Naive thymus-derived CD8-positive, alpha-beta T cell (primary cell): ENCODE measurements at places on chromosomes 11 and 22.

- H3K4me3 ChIP-seq, result no peak overlapping the region
- H3K27me3 ChIP-seq, result no peaks in the 10 kb centered on the region
- no peak for DNase-seq
- H3K36me3 ChIP-seq, result no peaks in the 10 kb centered on the region
These were observed 17.6 kb upstream of the PPFIA1 start for GRCh38 chr11:70252844-70253243.

- H3K27ac ChIP-seq, result peak overlapping the region; percentile 66
- no peaks in the 10 kb centered on the region for H3K36me3 ChIP-seq
- no peaks in the 10 kb centered on the region for H3K4me1 ChIP-seq
These were observed 944 bp downstream of the C11orf86 start for GRCh38 chr11:66976028-66976467.

GRCh38 chr11:86482692-86483091, 108.0 kb downstream of the CCDC81 start:
- no peak for DNase-seq
- no peak overlapping the region for H3K4me3 ChIP-seq
- H3K36me3 ChIP-seq, result no peaks in the 10 kb centered on the region
- no peaks in the 10 kb centered on the region for H3K4me1 ChIP-seq
- H3K27me3 ChIP-seq, result no peaks in the 10 kb centered on the region
- H3K27ac ChIP-seq, result no peak overlapping the region

DNA sequence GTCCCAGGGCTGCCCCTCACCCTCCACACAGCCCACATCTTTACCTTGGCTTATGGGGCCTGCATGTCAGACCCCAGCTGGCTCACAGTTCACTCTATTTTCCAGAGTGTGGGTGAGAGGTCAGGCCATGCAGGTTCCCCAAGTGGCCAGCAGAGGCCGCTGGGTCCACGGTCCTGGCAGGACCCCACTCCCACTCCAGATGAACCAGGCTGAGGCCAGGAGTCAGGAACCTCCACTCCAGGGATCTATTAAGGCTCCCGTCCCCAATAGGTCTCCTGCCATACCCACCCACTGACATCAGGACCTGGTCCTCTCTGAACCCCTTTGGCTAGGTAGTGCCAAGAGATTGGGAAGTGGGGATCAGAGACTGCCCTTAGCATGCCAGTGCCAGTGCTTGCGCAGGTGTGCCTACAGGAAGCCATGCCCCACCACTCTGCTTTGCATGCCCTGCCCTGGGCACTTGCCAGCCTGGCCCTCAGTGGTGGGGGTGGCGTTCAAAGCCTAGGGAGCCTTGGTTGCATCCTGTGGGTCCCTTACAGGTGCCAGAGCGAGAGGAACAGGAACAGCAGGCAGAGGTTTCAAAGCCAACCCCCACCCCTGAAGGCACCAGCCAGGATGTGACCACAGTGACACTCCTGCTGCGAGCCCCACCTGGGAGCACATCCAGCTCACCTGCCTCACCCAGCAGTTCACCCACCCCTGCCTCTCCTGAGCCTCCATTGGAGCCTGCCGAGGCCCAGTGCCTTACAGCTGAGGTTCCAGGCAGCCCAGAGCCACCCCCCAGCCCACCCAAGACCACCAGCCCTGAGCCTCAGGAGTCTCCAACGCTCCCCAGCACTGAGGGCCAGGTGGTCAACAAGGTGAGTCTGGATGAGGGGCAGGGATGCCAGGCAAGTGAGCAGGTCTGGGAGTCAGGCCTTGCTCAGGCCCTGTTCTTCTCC, 8.3 kb downstream of the SMTN start:
- H3K36me3 ChIP-seq, result no peaks in the 10 kb centered on the region
- H3K27me3 ChIP-seq, result no peaks in the 10 kb centered on the region
- H3K27ac ChIP-seq, result no peak overlapping the region
- no peak for DNase-seq
- peaks cover 7% of the 10 kb centered on the region for H3K4me1 ChIP-seq
- no peak overlapping the region for H3K4me3 ChIP-seq

GRCh38 chr11:110467556-110467955, 37.8 kb downstream of the FDX1 start:
- H3K36me3 ChIP-seq, result peaks cover 5% of the 10 kb centered on the region
- H3K27me3 ChIP-seq, result no peaks in the 10 kb centered on the region
- DNase-seq, result no peak
- no peak overlapping the region for H3K4me3 ChIP-seq
- H3K4me1 ChIP-seq, result no peaks in the 10 kb centered on the region

DNA sequence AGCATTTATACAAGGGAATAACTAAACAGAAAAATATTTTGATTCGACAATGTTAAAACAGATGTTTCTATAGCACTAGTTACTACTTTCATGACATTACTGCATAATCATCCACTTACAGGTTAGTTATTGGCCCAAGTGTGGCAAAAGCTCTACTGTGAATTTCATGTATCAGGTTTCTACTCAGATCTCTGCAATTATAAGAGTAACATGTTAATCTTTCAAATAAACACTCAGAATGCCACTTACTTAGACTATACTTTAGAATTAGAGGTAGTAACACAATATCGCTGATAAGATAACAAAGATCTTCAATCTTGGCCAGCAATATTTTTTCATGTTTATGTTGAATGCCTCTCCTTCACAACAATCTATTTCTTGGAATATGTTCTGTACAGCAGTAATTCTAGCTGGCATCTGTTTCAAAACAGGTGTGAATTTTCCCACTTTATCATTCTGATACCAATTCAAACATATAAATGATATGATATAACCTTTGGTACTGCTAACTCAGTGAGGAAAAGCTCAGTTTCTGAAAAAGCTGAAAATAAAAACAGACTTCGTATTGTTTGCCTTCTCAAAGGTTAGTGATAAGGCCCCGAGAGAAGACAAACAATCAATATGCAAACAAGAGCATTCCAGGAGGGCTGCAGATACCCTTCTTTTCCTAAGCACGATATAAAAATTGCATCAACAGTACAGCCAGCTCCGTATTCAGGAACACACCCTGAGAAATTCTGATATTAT, 11.0 kb upstream of the CCDC34 start:
- no peak for DNase-seq
- no peaks in the 10 kb centered on the region for H3K27me3 ChIP-seq
- H3K4me3 ChIP-seq, result no peak overlapping the region
- H3K27ac ChIP-seq, result no peak overlapping the region

DNA sequence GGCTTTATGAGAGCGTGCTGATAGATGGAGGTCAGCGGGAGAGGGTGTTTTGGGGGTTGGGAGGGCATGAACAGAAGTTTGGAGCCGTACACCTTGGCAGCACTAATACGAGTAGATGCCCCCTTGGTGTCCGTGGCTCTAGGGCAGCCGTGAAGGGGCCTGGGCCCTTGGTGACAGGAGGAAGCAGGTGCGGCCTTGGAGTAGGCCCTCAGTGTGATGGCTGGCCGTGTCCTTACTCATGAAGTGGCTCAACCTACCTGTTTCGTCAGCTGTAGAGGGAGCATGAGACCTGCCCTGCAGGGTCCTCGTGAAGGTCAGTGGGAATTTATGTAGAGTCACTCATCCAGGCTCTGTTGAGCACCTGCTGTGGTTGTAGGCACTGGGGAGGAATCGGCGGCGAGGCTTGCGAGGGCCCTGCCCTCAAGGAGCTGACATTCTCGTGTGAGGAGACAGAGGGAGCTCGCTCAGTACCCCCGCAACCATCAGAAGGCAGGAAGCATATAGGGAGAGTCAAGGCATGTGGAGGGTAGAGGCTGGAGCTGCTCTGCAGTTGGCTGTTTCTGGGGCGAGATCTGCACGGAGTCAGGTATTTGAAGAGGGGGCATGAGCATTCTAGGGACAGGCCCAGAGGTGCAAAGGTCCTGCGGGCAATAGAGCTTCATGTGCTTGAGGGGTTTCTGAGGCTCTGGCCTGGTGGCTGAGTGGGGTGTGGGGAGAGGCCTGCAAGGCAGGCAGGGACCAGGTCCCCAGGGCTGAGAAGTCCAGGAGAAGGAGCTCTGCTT, 39.6 kb downstream of the TBC1D22A start:
- peak overlapping the region; percentile 49 for H3K27ac ChIP-seq
- no peaks in the 10 kb centered on the region for H3K27me3 ChIP-seq
- no peak overlapping the region for H3K4me3 ChIP-seq

DNA sequence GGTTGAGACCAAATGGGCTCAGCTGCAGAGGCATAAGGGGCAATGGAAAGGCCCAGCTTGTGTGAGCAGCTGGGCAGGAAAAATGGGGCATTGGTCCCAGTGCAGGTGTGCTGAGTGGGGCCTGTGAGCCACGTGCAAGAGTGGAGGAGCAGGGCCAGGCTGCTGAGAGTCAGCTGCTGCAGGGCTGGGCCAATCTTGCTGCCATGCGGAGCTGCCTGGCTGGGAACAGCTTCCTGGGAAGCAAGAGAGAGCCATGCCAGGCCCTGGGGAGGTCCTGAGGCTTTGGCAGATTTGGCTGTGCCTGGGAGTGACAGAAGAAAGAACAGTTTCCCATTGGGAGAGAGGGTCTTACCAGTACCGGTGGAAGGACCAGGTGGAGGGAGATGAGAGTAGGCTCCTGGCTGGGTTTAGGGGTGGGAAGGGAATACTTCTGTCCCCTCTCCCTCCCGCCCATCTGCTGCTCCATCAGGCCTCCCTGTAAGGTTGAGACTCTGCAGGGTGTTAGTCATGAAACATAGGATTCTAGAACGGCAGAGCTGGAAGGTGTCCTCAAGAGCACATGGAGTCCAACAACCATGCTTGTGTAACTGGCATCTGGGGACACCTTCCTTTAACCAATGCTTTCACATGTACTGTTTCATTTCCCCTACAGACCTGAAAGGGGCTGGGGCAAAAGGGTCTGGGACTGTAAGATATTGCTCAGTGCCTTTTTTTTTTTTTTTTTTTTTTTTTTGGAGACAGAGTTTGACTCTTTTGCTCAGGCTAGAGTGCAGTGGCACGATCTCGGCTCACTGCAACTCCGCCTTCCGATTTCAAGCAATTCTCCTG, 10.4 kb downstream of the SEPTIN3 start:
- H3K36me3 ChIP-seq, result no peaks in the 10 kb centered on the region
- no peak overlapping the region for H3K4me3 ChIP-seq
- H3K27ac ChIP-seq, result no peak overlapping the region

DNA sequence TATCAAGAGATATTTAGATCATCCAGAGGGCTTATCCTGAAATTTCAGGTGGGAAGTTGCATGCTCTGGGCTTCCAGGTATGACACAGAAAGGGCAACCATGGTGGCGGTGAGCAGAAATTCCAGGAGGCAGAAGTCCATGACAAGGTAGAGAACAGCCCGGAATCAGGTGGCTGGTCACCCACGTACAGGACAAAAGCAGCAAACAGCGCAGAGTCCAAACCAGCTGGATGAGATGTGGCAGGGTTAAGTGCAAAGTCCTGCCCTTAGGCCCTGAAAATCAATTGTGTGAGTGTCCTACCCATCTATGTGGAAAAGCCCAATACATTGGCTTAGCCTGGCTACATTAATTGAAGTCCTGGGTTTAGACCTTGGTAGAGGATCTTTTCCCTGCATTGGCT, 11.6 kb downstream of the PPFIBP2 start:
- no peaks in the 10 kb centered on the region for H3K36me3 ChIP-seq
- H3K27ac ChIP-seq, result no peak overlapping the region
- H3K27me3 ChIP-seq, result no peaks in the 10 kb centered on the region
- H3K4me1 ChIP-seq, result peaks cover 50% of the 10 kb centered on the region
- no peak overlapping the region for H3K4me3 ChIP-seq

DNA sequence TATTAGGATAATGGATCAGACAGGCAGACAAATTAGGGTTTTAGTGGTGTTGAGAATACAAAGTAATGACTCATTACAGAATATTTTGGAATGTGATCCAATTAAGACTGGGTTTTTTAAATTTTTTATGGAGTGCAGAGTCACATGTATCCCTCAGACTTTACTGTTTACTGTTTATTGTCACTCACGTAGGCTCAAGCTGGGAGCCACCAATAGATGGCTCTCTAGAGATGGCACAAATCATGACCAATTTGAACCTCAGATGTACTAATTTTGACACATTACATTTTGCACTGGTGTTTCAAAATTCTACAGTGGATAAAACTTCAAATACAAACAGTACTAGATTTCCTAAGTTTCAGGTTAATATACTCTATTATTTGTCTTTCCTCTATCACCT, 53.6 kb upstream of the ANO3 start:
- H3K36me3 ChIP-seq, result no peaks in the 10 kb centered on the region
- DNase-seq, result no peak
- H3K27ac ChIP-seq, result no peak overlapping the region
- H3K4me1 ChIP-seq, result peaks cover 2% of the 10 kb centered on the region
- no peak overlapping the region for H3K4me3 ChIP-seq
- peaks cover 8% of the 10 kb centered on the region for H3K27me3 ChIP-seq

DNA sequence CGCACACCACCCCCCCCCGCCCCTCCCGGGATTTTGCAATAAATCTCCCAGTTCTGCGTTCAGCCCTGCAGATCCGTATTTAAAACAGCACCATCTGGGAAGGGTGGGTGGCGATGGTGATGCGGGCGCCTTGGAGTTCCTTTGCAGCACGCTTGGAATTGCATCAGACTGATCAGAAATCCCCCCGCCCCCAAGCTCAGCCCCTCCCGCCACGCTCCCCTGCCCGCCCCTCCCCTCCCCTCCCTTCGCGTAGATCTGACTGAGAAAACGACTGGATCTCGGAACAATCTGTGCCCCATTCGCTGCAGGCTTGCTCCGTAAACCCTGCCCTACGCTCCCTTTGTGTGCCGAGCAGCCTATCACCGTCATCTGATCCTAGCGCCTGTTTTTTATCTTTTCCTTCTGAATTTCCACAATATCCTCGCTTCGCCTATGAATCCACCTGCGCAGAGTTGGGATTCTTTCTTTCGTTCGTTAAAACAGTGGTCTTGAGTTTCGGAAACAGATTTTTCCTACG, 18.1 kb upstream of the BDNF start:
- no peak overlapping the region for H3K27ac ChIP-seq
- H3K27me3 ChIP-seq, result peaks cover 54% of the 10 kb centered on the region
- peaks cover 29% of the 10 kb centered on the region for H3K4me1 ChIP-seq
- no peak for DNase-seq
- no peak overlapping the region for H3K4me3 ChIP-seq

DNA sequence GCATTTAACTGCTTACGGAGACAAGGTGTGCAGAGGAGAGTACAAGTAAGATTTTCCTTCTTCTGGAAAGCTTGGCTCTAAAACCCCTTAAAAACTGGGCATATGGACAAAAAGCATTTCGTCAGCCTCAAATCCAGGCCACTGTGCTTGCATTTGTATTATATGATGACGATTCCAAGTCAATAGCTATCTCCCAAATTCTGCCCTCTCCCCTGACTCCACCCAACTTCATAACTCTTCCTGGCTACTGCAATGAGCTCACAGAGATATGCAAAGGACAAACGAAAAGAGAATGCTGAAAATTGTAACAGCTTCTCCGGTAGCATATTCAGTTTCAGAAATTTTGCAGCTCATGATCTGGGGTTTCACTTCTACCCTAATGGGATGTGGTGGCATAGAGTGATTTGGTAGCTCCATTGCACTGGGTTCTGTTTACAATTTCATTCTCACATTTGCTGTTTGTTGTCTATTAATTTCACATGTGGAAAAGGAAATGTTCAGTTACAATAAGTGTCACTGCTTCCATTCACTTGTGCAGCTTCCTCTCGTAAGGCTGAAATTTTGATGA, 45.6 kb upstream of the CHRM4 start:
- H3K4me3 ChIP-seq, result no peak overlapping the region
- H3K27me3 ChIP-seq, result no peaks in the 10 kb centered on the region
- H3K27ac ChIP-seq, result no peak overlapping the region
- peaks cover 13% of the 10 kb centered on the region for H3K36me3 ChIP-seq

GRCh38 chr22:36753120-36753802, 22.7 kb downstream of the IFT27 start:
- H3K4me1 ChIP-seq, result peaks cover 12% of the 10 kb centered on the region
- DNase-seq, result no peak
